Activated CD4-positive, alpha-beta T cell treated with anti-CD3 and anti-CD28 coated beads, Interleukin-10, Interleukin-2, amounts not matched to agents 100 ng/mL and 50 ng/mL, durations not matched to agents 16 hours and 8 hours (primary cell): ENCODE measurements at places on chromosomes 11 and 22.

- no peak for DNase-seq
Measured at GRCh38 chr11:59247531-59248227, 35.0 kb upstream of the MPEG1 start.

DNA sequence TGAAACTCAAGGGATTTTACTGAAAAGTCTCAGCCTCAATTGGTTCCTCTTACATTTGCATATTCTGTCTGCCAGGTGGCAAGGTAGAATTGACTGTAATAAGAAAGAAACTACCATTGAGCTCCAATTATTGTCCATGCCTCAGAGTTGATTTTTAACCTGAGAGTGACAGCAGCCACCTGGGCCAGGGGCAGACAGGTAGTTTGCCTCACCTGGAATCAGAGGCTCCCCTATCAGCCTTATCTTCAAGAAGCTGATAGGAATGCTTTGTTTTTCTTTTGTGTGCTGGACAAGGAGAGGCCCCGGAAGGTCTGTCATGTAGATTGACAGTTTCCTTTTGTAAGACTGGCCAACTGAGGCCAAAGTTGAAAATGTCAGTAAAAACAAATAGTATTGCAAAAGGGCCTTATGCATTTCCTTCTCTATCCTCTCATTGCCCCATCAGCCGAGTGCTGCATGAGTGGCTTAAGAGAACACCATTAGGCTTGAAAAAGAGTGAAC, 34.1 kb downstream of the CD44 start:
- no peak for DNase-seq

- DNase-seq: no peak
Measured at GRCh38 chr22:41038732-41039131, 53.7 kb upstream of the EP300 start.

GRCh38 chr11:995044-995751, 41.3 kb downstream of the MUC6 start:
- DNase-seq: peak; percentile 16

DNA sequence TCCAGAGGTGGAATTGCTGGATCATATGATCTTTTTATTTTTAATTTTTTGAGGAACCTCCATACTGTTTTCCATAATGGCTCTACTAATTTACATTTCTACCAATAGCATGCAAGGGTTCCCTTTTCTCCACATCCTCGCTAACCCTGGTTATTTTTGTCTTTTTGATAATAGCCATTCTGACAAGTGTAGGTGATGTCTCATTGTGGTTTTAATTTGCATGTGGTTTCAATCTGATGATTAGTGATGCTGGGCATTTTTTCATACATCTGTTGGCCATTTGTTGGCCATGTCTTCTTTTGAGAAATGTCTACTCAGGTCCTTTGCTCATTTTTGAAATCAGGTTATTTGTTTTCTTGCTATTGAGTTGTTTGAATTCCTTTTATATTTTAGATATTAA, 15.4 kb upstream of the OR4D5 start:
- DNase-seq: no peak

DNA sequence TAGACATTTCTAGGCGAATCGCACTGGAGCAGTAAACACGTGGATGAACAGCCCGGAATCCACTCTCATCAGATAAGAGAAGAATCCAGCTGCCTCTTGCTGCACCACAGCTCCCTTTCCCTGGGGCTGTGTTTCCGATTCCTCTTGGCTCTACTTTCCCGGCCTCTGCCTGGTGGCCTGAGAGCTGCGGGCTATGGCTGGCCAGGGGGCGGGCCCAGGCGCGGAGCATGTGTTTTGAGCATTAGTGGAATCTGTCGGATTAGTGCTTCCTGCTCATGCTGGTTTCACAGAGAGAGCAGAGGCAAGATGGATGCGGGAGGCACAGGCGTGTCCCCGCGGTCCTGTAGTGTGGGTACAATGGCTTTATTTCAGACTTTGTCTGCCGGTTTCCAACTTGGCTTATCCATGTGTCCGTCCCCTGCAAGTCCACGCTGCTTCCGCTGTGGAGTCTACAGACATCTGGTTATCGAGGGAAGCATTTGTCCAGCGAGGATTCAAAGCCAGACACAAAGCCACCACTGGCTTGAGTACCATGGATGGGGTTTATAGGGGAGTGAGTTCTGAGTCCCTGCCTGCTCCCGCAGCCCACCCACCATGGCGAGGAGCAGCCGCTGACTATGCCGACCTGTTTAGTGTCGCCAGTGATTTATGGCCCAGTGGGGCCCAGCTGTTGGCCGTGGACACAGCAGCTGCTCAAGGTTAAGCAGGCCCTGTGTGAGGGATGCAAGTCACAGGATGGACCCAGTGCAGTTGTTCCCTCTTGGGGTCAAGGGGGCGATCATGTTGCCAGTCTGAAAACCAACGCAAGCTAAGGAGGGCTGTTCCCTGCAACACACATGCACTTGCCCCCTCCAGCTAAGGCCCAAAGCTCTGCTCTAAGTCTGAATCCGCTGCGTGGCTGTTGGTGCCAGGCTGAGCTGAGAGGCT, 43.3 kb upstream of the EP300 start:
- DNase-seq: no peak

DNA sequence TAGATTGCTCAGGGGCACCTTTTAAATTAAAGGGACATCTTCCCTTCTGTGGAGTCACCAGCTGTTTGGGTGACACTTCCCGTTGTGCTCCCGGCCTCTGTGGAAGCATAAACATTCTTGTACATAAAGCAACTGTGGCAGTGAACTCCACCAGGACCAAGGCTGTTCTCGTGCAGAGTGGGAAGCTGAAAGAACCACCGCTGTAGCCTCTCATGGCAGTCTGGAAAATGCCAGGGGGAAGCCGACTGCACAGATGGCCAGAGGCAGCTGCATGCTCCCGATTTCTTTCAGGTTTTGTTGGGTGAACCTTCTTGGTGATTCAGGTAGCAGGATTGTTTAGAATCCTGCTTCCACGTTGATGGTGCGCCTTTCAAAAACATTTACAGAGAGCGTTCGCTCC, 10.3 kb downstream of the UBASH3B start:
- no peak for DNase-seq

- DNase-seq: no peak
Measured at GRCh38 chr11:33500861-33501479, 199.7 kb downstream of the C11orf91 start.

GRCh38 chr11:95121698-95122097, 32.1 kb downstream of the ENDOD1 start:
- DNase-seq: no peak
